ENCODE measurements at places on chromosomes 4 and X. TPM values are rescaled to one million over a fixed set of nuclear protein-coding genes. Genes with fewer than 3 reads are reported as not detected.

DNA sequence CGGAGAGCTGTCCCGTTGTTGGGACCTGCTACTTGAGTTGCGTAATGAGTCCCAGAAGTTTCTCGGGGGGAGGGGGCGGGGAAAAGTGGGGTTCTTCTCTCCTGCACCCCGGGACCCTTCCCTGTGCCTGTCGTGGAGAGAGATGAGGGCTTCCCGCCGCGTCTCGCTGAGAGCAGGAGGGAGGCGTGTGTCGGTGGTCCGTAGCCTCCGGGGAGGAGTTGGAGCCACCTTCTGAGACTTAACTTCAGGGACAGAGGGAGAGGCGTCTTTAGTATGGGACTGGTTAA lies 698 bp downstream of the AFF1 start:
- DNase-seq, result no peak
- peak overlapping the region; percentile 97 for H3K27ac ChIP-seq

GRCh38 chrX:129940721-129941120 lies 34.8 kb downstream of the UTP14A start:
- no peaks in the 10 kb centered on the region for H3K36me3 ChIP-seq
- peaks cover 12% of the 10 kb centered on the region for H3K27me3 ChIP-seq
- H3K4me1 ChIP-seq, result peaks cover 7% of the 10 kb centered on the region
- DNase-seq, result no peak
- H3K4me3 ChIP-seq, result no peak overlapping the region

DNA sequence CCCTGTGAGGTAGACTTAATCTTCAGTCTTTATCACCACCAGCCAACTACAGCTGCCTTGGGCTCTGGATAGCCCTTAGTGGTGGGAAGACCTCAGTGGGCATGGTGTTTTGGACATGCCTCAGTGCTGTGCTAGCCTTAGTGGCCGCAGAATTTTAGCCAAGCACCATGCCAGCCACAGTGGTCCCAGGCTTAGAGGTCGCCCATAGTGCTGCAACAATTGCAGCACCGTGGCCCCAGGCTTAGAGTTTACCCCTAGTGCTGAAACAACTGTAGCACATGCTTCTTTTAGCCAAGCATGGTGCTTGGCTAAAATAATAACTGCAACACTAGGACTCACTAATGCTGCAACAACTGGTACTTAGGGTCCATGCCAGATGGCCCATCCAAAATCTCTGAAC lies 38.9 kb upstream of the SULT1B1 start:
- no peak for DNase-seq
- peaks cover 5% of the 10 kb centered on the region for H3K27me3 ChIP-seq
- no peaks in the 10 kb centered on the region for H3K36me3 ChIP-seq
- no peaks in the 10 kb centered on the region for H3K4me1 ChIP-seq

DNA sequence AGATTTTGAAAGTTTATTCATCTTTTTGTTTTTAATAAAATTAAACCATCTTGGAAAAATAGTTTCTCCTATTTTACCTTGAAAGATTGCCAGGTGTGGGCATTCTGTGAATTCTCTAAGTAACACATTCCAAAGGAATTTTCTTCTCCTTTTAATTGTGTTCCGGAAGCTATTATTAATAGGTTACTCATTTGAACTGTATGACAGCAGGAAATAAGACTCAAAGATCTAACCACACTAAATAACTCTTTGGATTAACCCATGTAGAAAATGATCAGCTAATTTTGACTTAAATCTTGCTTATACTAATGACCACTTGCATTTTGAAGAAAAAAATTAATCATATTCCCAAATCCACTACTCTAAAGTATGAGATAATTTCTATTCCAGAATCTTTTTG lies 17.6 kb upstream of the CCNI start:
- H3K4me1 ChIP-seq, result peaks cover 14% of the 10 kb centered on the region
- H3K4me3 ChIP-seq, result no peak overlapping the region
- H3K36me3 ChIP-seq, result no peaks in the 10 kb centered on the region

DNA sequence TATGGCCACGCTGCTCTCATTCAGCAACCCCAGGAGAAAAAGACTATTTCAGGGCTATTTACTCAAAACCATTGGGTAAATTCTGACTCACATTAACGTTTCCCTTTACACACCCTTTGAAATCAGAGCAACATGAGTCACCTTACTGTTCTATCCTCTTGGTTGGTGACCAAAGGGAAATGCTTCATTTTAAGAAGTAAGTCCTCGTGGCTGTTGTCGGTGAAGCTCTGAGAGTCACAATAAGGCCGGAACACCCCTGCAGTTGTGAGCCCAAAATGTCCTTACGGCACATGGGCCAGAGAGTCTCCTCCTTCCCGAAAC lies 56.3 kb upstream of the SPRY1 start:
- no peaks in the 10 kb centered on the region for H3K27me3 ChIP-seq
- no peaks in the 10 kb centered on the region for H3K4me1 ChIP-seq
- H3K4me3 ChIP-seq, result no peak overlapping the region
- DNase-seq, result no peak
- H3K27ac ChIP-seq, result no peak overlapping the region

DNA sequence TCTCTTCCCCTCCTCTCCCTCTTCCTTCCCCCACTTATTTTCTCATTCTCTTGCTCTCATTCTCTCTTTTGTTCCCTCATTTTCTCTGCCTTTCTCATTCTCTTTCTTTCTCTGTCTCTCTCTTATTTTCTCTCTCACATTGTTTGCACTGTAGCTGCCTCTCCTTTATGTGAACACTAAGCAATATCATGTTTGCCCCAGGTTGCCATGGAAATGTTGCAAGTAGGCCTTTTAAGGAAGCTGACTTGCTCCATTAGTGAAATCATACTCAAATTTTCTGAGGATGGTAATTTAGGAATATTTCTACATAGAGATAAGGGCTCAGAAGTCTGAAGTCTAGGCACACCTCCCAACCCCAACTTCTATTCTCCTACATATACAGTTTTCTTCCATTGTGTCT lies 130.1 kb downstream of the EDA start:
- H3K27me3 ChIP-seq, result no peaks in the 10 kb centered on the region
- H3K4me1 ChIP-seq, result no peaks in the 10 kb centered on the region
- H3K4me3 ChIP-seq, result no peak overlapping the region
- H3K27ac ChIP-seq, result no peak overlapping the region
- DNase-seq, result no peak
- no peaks in the 10 kb centered on the region for H3K36me3 ChIP-seq

DNA sequence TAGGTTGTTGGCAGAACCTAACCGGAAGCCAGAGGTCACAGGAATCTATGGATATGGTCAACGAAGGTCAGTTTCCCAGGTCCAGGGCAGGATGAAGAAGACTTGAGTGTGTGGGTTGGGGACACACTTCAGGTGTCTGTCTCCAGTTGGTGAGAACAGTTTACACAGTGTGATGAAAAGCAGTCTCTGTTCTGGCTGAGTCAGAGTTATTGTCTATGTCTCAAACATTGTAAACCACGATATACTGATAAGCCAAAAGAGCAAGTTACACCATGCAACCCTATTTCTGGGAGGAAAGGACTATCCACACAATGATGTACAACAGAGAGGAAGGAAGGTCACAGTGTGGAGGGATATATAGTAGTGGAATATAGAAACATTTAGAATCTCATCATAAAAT lies 187.1 kb upstream of the C1QTNF7 start:
- H3K4me3 ChIP-seq, result no peak overlapping the region
- no peak overlapping the region for H3K27ac ChIP-seq
- H3K36me3 ChIP-seq, result no peaks in the 10 kb centered on the region
- peaks cover 10% of the 10 kb centered on the region for H3K4me1 ChIP-seq
- H3K27me3 ChIP-seq, result no peaks in the 10 kb centered on the region

GRCh38 chr4:185275501-185275900 lies 66.1 kb downstream of the SNX25 start:
- H3K27me3 ChIP-seq, result no peaks in the 10 kb centered on the region
- DNase-seq, result no peak
- peaks cover 23% of the 10 kb centered on the region for H3K36me3 ChIP-seq
- peaks cover 15% of the 10 kb centered on the region for H3K4me1 ChIP-seq
- no peak overlapping the region for H3K4me3 ChIP-seq

- H3K36me3 ChIP-seq, result no peaks in the 10 kb centered on the region
- H3K27me3 ChIP-seq, result no peaks in the 10 kb centered on the region
- DNase-seq, result no peak
- no peaks in the 10 kb centered on the region for H3K4me1 ChIP-seq
- H3K4me3 ChIP-seq, result no peak overlapping the region
These were observed 433.6 kb downstream of the MAGEB5 start for GRCh38 chrX:26649534-26649933.

- H3K4me1 ChIP-seq, result no peaks in the 10 kb centered on the region
- H3K27ac ChIP-seq, result no peak within 1 kb of the TSS
- DNase-seq, result no peak
These were observed at the start of gene ZCCHC12 for GRCh38 chrX:118823263-118824172. ZCCHC12 (plus strand) TSS chrX:118823824; CDS start chrX:118825245, 1,421 bp downstream.

DNA sequence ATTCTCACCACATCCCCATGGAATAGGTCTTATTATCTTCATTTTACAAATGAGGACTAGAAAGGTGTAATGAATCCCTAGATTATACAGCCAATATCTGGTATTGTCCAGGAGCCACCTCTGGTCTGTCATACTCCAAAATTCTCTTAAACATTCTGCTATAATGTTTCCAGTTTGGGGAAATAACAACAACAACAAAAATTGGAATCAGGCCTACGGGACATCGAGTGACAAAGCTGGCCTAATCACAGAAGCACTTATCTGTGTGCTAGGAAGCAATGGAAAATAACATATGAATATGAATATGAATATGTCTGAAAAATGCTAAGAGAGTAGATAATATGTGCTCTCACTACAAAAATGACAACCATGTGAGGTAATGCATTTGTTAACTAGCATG lies 264.1 kb downstream of the GASK1B start:
- H3K4me3 ChIP-seq, result no peak overlapping the region
- H3K36me3 ChIP-seq, result no peaks in the 10 kb centered on the region
- DNase-seq, result no peak
- no peaks in the 10 kb centered on the region for H3K27me3 ChIP-seq
- no peaks in the 10 kb centered on the region for H3K4me1 ChIP-seq

GRCh38 chrX:27679281-27679680 lies 89.1 kb downstream of the DCAF8L2 start:
- no peaks in the 10 kb centered on the region for H3K27me3 ChIP-seq
- H3K27ac ChIP-seq, result no peak overlapping the region
- no peaks in the 10 kb centered on the region for H3K4me1 ChIP-seq
- no peak for DNase-seq

GRCh38 chrX:10617999-10618351 lies 2.4 kb downstream of the MID1 start:
- no peaks in the 10 kb centered on the region for H3K36me3 ChIP-seq
- no peak overlapping the region for H3K27ac ChIP-seq
- H3K4me3 ChIP-seq, result no peak overlapping the region
- H3K4me1 ChIP-seq, result peaks cover 10% of the 10 kb centered on the region

The FAM9B gene
- total RNA-seq, result not detected

The APELA gene
- not detected for total RNA-seq

The NPNT gene
- 0.17 TPM for total RNA-seq

The CT45A10 gene
- not detected for total RNA-seq

The SASH3 gene
- 129 TPM for total RNA-seq
